ENCODE measurements at places on chromosomes 3 and 15. TPM values are rescaled to one million over a fixed set of nuclear protein-coding genes. Genes with fewer than 3 reads are reported as not detected.

The SRGAP3 gene
- 6.4 TPM for total RNA-seq

The ANKDD1A gene
- total RNA-seq, result 1.3 TPM

The ATP8B4 gene
- total RNA-seq, result 3.1 TPM

The LRRC31 gene
- total RNA-seq, result not detected

The STAC gene
- total RNA-seq, result 0.69 TPM

The GHRL gene
- not detected for total RNA-seq

The CAND2 gene
- total RNA-seq, result 69.2 TPM

The RFC4 gene
- 9.7 TPM for total RNA-seq

The B3GALNT1 gene
- 56.3 TPM for total RNA-seq

The EPHB1 gene
- total RNA-seq, result 1.8 TPM

The AGBL1 gene
- not detected for total RNA-seq

The FBXL2 gene
- 2.1 TPM for total RNA-seq

The SHISA5 gene
- 39.1 TPM for total RNA-seq

The SLC9C1 gene
- total RNA-seq, result 2.3 TPM

The CRABP1 gene
- not detected for total RNA-seq

The BFSP2 gene
- not detected for total RNA-seq

The SEMA4B gene
- total RNA-seq, result 23.9 TPM

The ANKRD63 gene
- 1.0 TPM for total RNA-seq

The PRSS50 gene
- 0.10 TPM for total RNA-seq

The GOLGA8O gene
- total RNA-seq, result 2.0 TPM

The HTR3E gene
- not detected for total RNA-seq

The PARP3 gene
- total RNA-seq, result 14.7 TPM

The SLC22A13 gene
- not detected for total RNA-seq

The GLDN gene
- 10.8 TPM for total RNA-seq

The ECE2 gene
- not detected for total RNA-seq

The KCTD6 gene
- 8.5 TPM for total RNA-seq

The DIPK2A gene
- total RNA-seq, result 6.3 TPM

The TMEM207 gene
- not detected for total RNA-seq

The FES gene
- total RNA-seq, result 15.4 TPM

The TGM4 gene
- not detected for total RNA-seq

The ISLR gene
- 11.1 TPM for total RNA-seq

The ARNT2 gene
- 4.1 TPM for total RNA-seq

The ITGB5 gene
- 109 TPM for total RNA-seq

The GOLGA6L7 gene
- total RNA-seq, result not detected

The OXTR gene
- total RNA-seq, result 0.20 TPM

The GABRR3 gene
- not detected for total RNA-seq

The TEX55 gene
- not detected for total RNA-seq

The CCR8 gene
- total RNA-seq, result not detected

The SGO1 gene
- 0.17 TPM for total RNA-seq

The LMCD1 gene
- total RNA-seq, result 37.9 TPM

The ZNF80 gene
- not detected for total RNA-seq
